ENCODE measurements at places on chromosomes 3 and 15.

- DNase-seq = no peak
These were observed 127.0 kb downstream of the EPHB1 start for GRCh38 chr3:134922101-134922500.

- no peak for DNase-seq
These were observed 33.0 kb downstream of the KY start for GRCh38 chr3:134617608-134618477.

- DNase-seq = no peak
These were observed 17.2 kb upstream of the ABHD10 start for GRCh38 chr3:111961461-111962164.

- peak; percentile 78 for DNase-seq
These were observed 110.5 kb downstream of the PGPEP1L start for GRCh38 chr15:98896802-98897732.

DNA sequence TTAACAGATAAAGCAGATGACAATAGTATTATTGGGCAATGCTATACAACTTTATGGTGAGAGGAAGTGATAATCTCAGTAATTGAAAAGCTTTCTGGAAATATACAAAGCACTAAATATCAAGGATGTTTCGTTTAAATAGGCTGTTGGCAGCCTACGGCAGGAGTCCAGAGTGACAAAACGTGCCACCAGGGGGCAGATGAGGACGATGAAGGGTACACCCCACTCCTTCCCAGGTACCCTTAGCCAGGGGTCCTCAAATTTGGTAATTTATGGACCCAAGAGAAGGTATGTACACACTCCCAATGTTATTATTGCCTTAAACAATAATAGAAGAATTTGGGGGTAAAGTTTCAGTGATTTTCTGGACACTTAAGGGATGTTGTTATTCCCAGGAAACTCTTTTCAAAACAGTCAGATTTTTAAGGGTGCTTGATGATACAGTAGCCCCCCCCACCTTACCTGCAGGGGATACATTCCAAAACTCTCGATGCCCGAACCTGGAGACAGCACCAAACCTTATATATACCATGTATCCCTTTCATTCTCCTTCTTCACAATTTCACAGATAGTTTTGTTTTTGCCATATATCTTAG, 1.4 kb upstream of the MAGEL2 start:
- peak; percentile 22 for DNase-seq

- no peak for DNase-seq
These were observed 24.3 kb upstream of the IL12A start for GRCh38 chr3:159964166-159964973.

GRCh38 chr15:78052001-78052401, 25.5 kb downstream of the TBC1D2B start:
- no peak for DNase-seq

- no peak for DNase-seq
These were observed 155.0 kb upstream of the BHLHE40 start for GRCh38 chr3:4823986-4824925.

GRCh38 chr3:153372326-153372725, 210.3 kb downstream of the RAP2B start:
- DNase-seq = no peak

GRCh38 chr15:77667338-77668234, 34.9 kb upstream of the LINGO1 start:
- no peak for DNase-seq

DNA sequence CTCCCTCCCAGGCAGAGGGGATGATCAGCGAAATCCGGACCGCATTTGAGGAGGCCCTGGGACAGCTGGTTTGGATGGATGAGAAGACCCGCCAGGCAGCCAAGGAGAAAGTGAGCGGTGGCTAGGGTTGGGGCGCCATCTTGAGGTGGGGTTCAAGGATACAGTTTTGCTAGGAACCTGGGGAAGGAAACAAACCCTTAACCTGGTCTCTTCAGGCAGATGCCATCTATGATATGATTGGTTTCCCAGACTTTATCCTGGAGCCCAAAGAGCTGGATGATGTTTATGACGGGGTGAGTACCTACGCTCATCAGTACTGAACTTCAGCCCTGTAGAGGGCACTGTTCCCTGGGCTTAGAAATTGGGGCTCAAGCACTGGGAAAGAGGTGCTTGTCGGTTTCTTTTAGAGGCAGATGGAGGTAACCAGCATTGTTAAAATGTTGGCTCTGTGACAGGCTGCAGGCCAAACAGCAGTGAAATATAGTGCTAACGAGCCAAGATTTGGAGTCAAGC, 9.6 kb upstream of the PSMD2 start:
- DNase-seq = peak; percentile 75

- no peak for DNase-seq
These were observed 160.7 kb upstream of the COL8A1 start for GRCh38 chr3:99477650-99478049.

- DNase-seq = no peak
These were observed 92.7 kb upstream of the BLM start for GRCh38 chr15:90624278-90624981.

DNA sequence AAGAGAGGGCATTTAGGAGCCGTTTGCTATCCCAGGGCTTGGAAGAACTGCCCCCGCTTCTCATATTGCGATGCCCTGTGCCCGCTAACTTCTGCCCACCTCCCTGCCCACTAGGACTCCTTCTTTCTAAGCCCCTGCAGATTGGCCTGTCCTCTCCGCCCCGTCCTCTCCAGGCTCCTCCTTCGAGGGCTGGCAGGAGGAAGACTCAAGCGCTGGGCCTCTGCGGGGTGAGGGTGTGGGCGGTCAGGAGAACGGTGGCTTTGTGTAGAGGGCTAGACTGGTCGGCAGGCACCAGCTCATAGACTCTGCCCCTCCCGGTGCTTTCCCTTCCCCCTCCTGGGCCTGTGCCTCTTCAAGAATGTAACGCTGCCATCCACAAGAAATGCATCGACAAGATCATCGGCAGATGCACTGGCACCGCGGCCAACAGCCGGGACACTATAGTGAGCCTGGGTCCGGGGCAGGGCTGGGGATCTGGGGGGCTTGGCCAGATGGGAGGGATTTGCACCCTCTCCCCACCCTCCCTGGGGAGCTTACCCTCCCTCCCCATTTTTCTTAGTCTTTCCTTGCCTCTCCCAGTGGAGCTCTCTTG, 21.9 kb downstream of the PRKCD start:
- no peak for DNase-seq

DNA sequence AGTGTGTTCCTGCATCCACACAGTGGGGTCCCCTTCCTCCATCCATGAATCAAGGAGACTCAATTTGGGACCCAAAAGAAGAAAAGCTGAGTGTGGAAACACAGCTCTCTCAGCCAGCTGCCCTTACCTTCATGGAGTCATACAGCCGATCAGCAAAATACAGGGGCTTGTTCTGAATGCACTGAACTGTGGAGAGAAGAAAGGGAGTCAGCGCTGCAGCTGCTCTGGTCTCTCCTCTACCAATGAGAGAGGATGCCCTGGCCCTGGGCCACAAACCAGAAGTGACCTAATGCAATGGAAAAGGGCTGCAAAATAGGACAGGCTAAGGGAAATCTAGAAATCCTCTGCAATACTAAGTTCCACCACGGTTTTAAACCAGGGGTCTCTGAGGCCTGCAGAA, 46.7 kb downstream of the ANXA2 start:
- DNase-seq = peak; percentile 79

- DNase-seq = no peak
These were observed 9.4 kb upstream of the PCSK6 start for GRCh38 chr15:101498717-101499480.

- DNase-seq = no peak
These were observed 15.9 kb upstream of the SPTSSB start for GRCh38 chr3:161386991-161387770.

GRCh38 chr15:68862415-68862814, 41.7 kb upstream of the ANP32A start:
- no peak for DNase-seq

DNA sequence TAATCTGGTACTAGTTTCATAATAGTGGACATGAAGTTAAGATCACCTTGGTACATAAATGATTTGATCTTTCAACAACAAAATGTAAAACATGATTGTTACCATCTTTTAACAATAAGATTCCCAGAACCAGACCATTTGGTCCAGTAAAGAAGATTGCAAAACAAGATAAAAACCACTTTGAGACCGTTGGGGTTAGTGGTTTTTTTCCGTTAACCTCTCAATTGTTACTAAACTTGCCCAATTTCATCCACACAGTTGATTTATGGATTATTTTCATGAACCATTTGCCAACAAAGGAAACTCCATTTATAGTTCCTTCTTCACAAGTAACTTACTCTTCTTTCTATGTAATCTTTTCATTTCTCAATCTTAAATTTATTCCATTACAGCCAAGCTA, 53.8 kb downstream of the ATP8B4 start:
- no peak for DNase-seq

GRCh38 chr3:55170444-55170843, 242.6 kb upstream of the LRTM1 start:
- DNase-seq = no peak

- no peak for DNase-seq
These were observed 27.2 kb downstream of the MRPL46 start for GRCh38 chr15:88440021-88440420.

- no peak for DNase-seq
These were observed 74.4 kb downstream of the P2RY1 start for GRCh38 chr3:152909180-152909883.

GRCh38 chr15:33278816-33279612, 31.8 kb upstream of the RYR3 start:
- DNase-seq = no peak

DNA sequence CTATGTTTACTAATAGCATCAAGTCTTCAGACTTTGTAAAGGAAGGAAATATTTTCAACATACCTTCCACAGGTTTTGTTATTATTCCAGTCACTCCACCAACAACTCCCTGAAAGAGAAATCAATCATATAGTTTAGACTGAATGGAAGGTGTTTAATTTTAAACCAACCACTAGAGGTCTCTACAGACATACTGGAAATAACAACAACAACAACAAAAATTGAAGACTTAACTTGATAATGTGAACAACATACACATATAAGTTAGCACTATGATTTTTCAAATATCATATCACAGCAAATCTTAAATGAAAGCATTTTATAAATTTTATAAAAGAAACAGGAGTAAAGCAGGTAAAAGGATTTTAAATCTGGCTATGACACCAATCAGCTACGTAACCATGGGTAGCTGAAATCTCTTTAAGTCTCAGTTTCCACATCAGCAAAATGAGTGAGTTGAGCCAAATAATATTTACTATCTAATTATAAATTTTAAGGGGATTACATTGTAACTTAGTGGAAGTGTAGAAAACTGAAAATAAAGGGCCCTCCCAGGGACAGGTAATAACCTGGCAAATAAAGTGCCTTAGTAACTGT, 188.2 kb downstream of the VPS13C start:
- DNase-seq = peak; percentile 4

DNA sequence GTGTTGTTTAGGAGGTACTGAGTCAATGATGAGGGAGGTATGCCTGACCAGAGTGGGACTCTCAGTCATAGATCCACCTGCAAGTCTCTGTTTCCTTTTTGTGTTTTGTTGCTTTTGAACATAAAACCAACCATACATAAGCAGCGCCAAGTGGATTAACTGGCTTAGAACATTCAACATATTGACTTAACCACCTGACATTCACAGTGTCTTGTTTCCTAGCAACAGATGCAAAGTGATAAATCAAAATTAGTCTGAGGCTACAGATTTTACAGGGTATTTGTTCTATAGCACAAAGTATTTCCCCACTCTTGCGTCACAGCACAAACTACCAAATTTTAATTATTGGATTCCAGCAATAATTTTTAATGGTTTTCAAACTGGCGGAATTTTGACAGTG, 283.8 kb downstream of the BBX start:
- no peak for DNase-seq

DNA sequence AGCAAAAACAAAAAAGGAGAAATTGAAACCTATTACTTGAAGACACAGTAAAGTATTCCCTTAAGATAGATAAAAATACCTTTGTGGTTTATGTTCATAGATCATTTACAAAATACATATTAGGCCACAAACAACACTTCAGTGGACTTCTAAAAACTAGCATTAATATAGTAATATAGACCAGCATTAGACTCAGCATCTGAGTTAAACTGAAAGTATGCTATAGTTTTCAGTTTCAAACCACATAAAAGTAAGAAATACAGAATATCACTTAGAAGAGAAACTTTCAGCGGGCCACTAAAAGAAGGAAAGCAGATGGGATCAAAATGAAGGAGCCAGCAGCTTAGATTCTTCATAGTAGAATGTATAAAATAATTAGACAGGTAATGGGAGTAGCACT, 86.6 kb downstream of the MSL2 start:
- no peak for DNase-seq

DNA sequence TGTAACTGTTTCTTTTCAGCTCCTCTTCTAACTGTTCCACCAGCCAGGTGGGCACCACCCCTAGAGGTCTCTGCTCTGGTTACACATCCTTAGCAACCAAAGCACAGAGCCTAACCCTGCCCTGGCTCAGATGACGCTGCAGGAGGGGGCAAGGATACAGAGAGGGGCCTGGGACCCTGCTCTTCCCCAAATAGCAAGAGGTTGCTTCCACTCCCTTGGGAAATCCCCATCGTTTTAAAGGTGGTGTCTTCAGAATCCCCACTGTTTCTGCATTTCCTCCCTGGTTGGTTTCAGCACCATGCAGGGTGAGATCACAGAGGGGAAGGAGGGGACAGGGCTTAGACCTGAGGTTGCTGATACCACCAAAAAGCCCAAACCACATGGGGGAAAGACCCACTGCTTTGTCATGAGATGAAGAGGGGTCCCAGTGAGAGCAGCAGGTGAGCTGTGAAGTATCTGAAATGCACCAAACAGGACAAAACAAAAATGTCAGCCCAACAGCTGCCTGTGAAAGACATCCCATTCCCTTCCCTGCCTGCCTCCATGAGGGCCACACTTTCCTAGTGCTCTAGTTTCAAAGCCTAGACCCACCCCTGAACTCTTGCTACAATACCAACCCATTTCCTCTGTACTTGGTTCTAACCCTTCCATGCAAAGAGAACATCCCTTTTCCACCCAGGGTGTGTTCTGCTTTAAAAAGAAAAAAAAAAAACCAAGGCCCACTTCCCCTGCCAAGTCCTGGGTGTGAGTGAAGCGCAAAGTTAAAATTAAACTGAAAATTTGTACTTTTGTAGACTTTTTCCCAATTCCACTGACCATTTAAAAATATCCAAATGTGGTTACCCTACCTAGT, 29.0 kb downstream of the ANP32A start:
- no peak for DNase-seq

GRCh38 chr3:161401389-161401788, 30.1 kb upstream of the SPTSSB start:
- no peak for DNase-seq

DNA sequence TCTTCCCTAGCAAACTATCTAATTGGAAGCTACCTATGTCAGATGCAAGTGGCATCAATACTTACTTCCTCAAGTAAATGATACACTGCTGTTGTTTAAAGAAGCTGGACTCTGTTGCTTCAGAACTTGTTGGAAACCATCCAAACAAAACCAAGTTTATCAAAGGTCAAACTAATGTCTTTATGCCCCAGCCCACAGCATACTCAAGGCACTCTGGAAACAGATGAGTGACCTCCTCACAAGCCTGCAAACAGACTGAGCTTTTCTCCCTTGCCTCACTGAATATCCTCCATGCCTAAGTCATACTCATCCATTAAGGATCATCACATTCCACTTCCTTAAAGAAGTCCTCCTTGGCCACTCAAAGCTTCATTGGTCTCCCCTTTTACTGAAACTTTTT, 107.4 kb upstream of the ACP3 start:
- DNase-seq = no peak

- no peak for DNase-seq
These were observed 513 bp downstream of the SS18L2 start for GRCh38 chr3:42590989-42591756.

GRCh38 chr3:177467247-177467985, 270.1 kb upstream of the TBL1XR1 start:
- DNase-seq = no peak

Measured in NCI-H345 (cell line).